ENCODE measurements at places on chromosomes 3 and 15.
A peak's percentile ranks its signal among the peaks of the same experiment; 100 is the strongest.

DNA sequence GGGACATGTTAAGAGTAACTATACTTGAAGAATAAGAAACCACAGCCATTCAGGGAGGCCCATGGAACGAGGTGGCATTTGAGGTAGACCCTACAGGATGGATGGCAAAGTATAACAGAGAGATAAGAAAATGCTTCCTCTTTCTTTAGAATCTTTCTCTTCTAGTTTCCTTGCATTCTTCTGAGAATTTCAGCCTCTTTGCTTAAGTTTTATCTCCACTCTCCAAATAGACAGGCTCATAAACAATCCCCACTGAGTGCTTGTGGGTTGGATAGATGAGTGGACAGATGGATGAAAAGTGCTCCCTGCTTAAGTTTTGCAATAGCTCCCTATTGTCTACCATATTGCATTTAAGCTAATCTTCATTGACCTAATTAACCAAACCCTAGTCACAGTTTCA is 103.7 kb downstream of the MEX3B start:
- H3K4me1 ChIP-seq: no peaks in the 10 kb centered on the region
- no peaks in the 10 kb centered on the region for H3K27me3 ChIP-seq
- peak overlapping the region; percentile 17 for H3K27ac ChIP-seq

DNA sequence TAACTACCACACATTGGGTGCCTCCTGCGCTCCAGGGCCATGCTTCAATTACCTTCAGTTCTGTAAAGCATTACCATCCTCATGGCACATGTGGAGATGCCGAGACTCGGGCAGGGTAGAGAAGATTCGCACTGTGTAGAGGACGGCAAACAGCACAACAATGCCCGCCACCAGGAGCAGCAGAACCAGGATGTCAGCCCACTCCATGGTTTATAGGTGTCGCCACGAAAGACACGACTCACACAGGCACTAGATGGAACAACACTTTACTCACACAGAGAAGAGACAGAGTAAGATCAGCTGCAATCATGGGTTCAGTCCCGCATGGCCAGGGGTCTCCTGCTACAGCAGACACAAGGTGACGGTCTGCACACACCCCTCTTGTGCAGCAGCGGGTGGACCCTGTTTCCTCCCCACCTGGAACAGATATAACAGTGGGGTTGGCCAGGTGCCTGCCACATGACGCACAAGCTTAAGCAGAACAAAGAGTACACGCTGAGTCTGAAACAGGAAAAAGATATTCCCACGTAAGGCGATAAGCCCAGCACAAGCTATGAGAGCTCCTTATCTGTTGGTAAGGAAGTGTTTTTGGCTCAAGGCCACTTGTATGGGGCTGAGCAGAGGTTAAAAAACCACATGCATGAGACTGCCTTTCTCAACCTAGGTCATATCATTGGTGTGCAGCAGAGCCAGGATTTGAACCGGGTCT is 2.5 kb upstream of the TBC1D21 start:
- H3K4me1 ChIP-seq: peaks cover 1% of the 10 kb centered on the region
- H3K36me3 ChIP-seq: no peaks in the 10 kb centered on the region
- H3K4me3 ChIP-seq: no peak overlapping the region
- H3K27me3 ChIP-seq: no peaks in the 10 kb centered on the region

- H3K36me3 ChIP-seq: no peaks in the 10 kb centered on the region
- no peaks in the 10 kb centered on the region for H3K4me1 ChIP-seq
- H3K27me3 ChIP-seq: no peaks in the 10 kb centered on the region
- no peak overlapping the region for H3K4me3 ChIP-seq
- H3K27ac ChIP-seq: no peak overlapping the region
Measured at GRCh38 chr3:13494463-13495350, 14.6 kb downstream of the HDAC11 start.

DNA sequence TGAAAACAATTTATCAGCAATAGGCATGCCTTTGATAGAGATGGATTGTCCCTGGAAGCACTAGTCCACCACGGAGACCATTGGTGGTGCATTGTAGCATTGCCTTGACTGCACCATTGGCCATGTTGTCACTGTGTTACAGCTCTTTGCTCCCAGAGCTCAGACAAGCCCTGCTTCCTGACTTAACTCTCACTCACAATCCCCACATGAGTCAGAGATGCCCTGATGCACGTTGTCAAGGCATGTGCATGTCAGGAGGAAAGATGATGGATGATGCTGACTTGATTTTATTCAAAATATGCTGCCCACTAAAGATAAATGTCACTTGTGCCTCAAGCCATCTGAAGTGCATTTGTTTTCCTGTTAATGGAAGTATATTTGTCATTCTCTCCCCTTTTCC is 266.1 kb downstream of the ARRDC4 start:
- no peak for DNase-seq
- H3K27me3 ChIP-seq: no peaks in the 10 kb centered on the region
- no peaks in the 10 kb centered on the region for H3K36me3 ChIP-seq
- no peak overlapping the region for H3K4me3 ChIP-seq
- no peaks in the 10 kb centered on the region for H3K4me1 ChIP-seq
- no peak overlapping the region for H3K27ac ChIP-seq

DNA sequence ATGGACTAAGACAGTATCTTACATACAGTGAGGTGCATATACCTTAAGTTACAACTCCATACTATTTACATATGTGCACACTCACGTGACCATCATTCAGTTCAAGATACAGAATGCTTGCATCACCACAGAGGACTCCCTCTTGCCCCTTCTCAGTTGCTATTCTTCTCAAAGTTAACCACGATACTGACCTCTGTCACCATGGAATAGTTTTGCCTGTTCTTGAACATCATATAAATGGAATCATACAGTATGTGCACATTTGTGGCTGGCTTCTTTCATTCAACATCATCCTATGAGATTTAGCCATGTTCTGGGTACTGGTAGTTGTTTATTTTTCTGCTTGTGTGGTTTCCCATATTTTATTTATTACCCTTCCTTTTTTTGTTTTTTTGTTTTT is 10.4 kb upstream of the ZSCAN2 start:
- no peak overlapping the region for H3K27ac ChIP-seq
- H3K4me1 ChIP-seq: peaks cover 7% of the 10 kb centered on the region
- H3K27me3 ChIP-seq: no peaks in the 10 kb centered on the region
- no peak overlapping the region for H3K4me3 ChIP-seq

- H3K27ac ChIP-seq: no peak overlapping the region
- H3K27me3 ChIP-seq: peaks cover 23% of the 10 kb centered on the region
- no peaks in the 10 kb centered on the region for H3K36me3 ChIP-seq
- H3K4me3 ChIP-seq: no peak overlapping the region
- DNase-seq: peak; percentile 1
Measured at GRCh38 chr15:76060118-76060989, 569 bp downstream of the TMEM266 start.

DNA sequence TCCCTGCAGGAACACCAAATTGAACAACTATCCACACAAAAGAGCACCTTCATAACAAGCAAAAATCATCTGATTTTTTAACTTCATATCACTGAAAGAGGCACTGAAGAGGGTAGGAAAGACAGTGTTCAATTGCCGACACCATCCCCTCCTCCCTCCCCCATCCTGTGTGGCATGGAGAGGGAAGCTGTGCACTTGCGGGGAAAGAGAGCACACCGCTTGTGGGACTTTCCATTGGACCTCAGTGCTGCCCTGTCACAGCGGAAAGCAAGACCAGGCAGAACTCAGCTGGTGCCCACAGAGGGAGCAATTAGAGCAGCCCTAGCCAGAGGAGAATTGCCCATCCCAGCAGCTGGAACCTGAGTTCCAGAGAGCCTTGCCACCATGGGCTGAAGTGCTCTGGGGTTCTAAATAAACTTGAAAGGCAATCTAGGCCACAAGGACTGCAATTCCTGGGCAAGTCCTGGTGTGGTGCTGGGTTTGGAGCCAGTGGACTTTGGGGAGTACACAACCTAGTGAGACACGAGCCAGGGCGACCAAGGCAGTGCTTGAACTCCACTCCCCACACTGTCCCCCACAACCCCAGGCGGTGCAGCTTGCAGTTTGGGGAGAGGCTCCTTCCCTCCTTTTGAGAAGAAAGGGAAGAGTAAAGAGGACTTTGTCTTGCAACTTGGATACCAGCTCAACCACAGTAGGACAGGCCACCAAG is 27.0 kb downstream of the PEAK1 start:
- no peak overlapping the region for H3K4me3 ChIP-seq
- DNase-seq: peak; percentile 45
- H3K4me1 ChIP-seq: no peaks in the 10 kb centered on the region
- H3K36me3 ChIP-seq: no peaks in the 10 kb centered on the region
- H3K27ac ChIP-seq: no peak overlapping the region

DNA sequence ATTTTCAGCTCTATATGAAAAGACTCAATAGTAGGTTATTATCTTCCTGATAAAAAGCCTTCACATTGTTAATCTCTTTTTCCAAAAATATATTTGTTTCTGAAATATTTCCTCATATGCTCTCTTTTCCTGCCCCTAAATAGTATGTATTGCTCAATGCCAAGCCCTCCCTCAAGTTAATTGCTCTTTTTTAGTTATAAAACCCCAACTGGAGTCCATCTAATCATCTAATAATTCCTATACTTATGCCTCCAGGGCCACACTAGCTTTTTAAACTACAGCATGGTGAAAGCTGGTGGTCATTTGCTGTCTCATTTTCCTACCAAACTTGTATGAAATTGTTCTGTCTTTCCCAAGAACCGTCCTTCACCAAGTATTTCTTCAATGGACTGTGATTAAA is 26.7 kb downstream of the AQP9 start:
- no peak for DNase-seq
- H3K27ac ChIP-seq: no peak overlapping the region
- H3K27me3 ChIP-seq: no peaks in the 10 kb centered on the region
- no peaks in the 10 kb centered on the region for H3K4me1 ChIP-seq

GRCh38 chr3:187025656-187026316 is 95.5 kb downstream of the ST6GAL1 start:
- peak overlapping the region; percentile 64 for H3K4me3 ChIP-seq
- DNase-seq: no peak
- H3K27me3 ChIP-seq: no peaks in the 10 kb centered on the region
- H3K4me1 ChIP-seq: peaks cover 74% of the 10 kb centered on the region
- peak overlapping the region; percentile 49 for H3K27ac ChIP-seq

- H3K4me3 ChIP-seq: no peak overlapping the region
- no peak for DNase-seq
- no peaks in the 10 kb centered on the region for H3K27me3 ChIP-seq
- no peak overlapping the region for H3K27ac ChIP-seq
- peaks cover 4% of the 10 kb centered on the region for H3K36me3 ChIP-seq
- no peaks in the 10 kb centered on the region for H3K4me1 ChIP-seq
Measured at GRCh38 chr15:58854593-58854992, 78.9 kb downstream of the SLTM start.

DNA sequence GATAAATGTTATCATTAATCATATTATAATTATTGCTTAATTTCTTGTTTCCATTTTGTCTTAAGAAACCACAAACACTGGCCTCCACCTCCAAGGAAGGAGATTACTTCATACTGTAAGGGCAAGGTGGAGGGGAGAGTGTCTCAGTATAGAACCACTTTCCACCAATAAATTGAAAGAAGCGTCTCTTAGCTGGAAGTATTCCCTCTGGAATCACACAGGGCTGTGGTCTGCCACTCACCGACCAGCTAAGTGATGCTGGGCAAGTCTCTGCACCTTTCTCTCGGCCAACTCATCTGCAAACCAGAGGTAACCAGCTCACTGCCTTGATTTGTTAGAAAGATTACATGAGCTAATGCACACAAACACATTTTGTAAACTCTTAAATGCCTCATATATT is 63.1 kb downstream of the EIF4E3 start:
- no peaks in the 10 kb centered on the region for H3K36me3 ChIP-seq
- no peak overlapping the region for H3K27ac ChIP-seq
- H3K4me3 ChIP-seq: no peak overlapping the region
- H3K27me3 ChIP-seq: no peaks in the 10 kb centered on the region

DNA sequence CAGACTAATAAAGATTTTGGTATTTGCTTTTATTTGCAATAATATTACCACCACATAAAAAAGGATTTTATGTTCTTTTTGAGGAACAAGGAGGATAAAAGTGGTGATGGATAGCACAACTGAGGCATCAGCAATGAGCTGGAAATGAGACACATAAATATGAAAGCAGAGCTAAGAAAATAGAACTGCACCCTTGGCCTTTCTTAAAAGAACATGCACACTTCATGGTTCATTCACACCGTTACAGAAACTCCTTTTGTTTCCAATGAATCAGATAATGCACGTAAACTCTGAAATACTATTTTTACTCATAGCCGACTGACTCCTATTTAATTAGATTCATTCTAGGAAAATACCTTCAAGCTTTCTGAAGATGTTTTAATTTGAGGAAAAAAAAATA is 19.9 kb upstream of the DPH6 start:
- no peaks in the 10 kb centered on the region for H3K36me3 ChIP-seq
- H3K4me1 ChIP-seq: no peaks in the 10 kb centered on the region
- no peaks in the 10 kb centered on the region for H3K27me3 ChIP-seq
- H3K27ac ChIP-seq: no peak overlapping the region
- H3K4me3 ChIP-seq: no peak overlapping the region

GRCh38 chr15:59556380-59556779 is 55.2 kb upstream of the GCNT3 start:
- no peak for DNase-seq
- H3K27me3 ChIP-seq: no peaks in the 10 kb centered on the region
- no peaks in the 10 kb centered on the region for H3K36me3 ChIP-seq

- H3K27me3 ChIP-seq: no peaks in the 10 kb centered on the region
- H3K4me3 ChIP-seq: no peak overlapping the region
- H3K27ac ChIP-seq: peak overlapping the region; percentile 44
- DNase-seq: no peak
Measured at GRCh38 chr3:14429237-14429636, 26.8 kb downstream of the SLC6A6 start.

GRCh38 chr15:54816401-54816800 is 380.3 kb downstream of the RSL24D1 start:
- no peak overlapping the region for H3K4me3 ChIP-seq
- DNase-seq: no peak
- H3K27me3 ChIP-seq: no peaks in the 10 kb centered on the region

GRCh38 chr3:171678971-171679492 is 131.3 kb downstream of the PLD1 start:
- H3K27me3 ChIP-seq: no peaks in the 10 kb centered on the region
- no peaks in the 10 kb centered on the region for H3K36me3 ChIP-seq
- H3K4me3 ChIP-seq: no peak overlapping the region

DNA sequence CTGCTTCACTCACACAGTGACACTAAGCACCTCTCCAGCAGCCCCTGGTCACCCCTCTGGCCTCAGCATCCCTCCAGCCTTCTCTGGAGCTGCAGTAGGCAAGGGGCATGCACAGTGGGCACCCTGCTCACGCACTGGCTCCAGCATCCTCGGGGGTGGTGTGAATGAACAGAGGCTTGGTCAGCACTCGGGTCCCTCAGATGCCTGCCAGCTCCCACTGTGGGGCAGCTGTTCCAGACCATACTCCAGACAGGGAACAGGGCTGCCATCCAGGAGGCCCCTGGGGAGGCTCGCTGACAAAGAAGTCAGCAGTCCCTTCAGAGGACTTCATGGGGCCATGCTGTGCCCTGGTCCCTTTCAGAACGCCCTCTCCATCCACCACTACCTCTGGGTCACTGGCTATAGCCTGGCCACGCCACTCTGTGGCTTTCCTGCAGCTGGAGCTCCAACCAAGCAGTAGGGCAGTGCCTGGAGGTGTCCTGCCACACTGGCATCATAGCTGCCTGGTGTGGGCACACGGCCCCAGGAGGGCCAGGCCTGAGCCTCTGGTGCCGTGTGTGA is 26.3 kb downstream of the ALS2CL start:
- no peaks in the 10 kb centered on the region for H3K36me3 ChIP-seq
- no peaks in the 10 kb centered on the region for H3K27me3 ChIP-seq
- H3K4me3 ChIP-seq: no peak overlapping the region
- no peaks in the 10 kb centered on the region for H3K4me1 ChIP-seq
- no peak for DNase-seq
